ENCODE measurements at places on chromosomes 1 and 21. TPM values are rescaled to one million over a fixed set of nuclear protein-coding genes. Genes with fewer than 3 reads are reported as not detected.

OR14K1 gene
- not detected for total RNA-seq

RPL11 gene
- total RNA-seq = 1,078 TPM

CHRM3 gene
- total RNA-seq = 1.1 TPM

PTGS2 gene
- total RNA-seq = 99.1 TPM
